ENCODE measurements at places on chromosomes 11 and 22.

DNA sequence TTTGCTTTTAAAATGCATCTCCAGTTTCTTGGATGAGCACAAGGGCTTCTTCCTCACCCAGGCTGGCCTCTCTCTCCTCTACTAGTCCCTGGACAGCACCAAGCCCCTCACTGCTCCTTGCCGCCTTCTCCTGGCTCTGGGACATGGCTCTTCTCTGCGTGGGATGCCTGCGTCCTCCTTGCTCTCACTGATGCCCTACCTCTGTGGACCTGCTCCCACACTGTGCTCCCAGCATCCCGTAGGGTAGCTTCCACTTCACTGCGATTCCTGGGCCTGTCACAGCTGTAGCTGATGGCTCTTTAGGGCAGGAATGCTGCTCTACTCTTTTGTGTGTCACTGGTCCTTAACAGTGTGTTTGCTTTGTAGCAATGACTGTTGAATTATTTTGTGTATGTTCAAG lies 136.3 kb downstream of the SNX19 start:
- DNase-seq = no peak

DNA sequence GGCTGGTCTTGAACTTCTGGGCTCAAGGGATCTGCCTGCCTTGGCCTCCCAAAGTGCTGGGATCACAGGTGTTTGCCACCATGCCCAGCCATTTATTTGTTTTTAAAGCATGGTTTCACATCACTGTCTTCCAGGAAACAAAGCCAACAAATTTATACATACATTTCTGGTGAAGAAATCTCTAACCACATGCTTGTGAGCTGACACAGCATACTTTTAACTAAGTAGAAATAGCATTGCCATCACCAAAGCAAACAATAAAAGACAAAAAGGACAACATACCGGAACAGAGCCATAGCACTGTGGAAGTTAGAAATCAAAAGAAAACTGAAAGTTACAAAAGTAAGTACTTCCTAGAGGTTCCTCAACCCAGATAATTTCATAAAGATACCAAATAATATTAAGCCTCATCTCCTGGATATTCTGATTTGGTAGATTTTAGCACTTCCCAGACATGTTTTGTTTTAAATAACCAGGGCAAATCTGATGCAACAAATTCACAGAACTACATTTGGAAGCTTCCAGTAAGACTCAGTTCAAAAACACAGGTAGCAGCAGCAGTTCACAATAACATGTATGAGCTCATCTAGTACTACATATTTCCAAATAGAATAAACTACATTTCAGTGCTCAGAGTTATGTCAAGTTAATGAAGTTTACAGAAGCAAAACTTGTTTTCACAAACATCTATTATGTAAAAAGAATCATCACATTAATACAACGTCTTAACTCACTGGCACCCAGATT lies 70.6 kb downstream of the RRAS2 start:
- DNase-seq = no peak

DNA sequence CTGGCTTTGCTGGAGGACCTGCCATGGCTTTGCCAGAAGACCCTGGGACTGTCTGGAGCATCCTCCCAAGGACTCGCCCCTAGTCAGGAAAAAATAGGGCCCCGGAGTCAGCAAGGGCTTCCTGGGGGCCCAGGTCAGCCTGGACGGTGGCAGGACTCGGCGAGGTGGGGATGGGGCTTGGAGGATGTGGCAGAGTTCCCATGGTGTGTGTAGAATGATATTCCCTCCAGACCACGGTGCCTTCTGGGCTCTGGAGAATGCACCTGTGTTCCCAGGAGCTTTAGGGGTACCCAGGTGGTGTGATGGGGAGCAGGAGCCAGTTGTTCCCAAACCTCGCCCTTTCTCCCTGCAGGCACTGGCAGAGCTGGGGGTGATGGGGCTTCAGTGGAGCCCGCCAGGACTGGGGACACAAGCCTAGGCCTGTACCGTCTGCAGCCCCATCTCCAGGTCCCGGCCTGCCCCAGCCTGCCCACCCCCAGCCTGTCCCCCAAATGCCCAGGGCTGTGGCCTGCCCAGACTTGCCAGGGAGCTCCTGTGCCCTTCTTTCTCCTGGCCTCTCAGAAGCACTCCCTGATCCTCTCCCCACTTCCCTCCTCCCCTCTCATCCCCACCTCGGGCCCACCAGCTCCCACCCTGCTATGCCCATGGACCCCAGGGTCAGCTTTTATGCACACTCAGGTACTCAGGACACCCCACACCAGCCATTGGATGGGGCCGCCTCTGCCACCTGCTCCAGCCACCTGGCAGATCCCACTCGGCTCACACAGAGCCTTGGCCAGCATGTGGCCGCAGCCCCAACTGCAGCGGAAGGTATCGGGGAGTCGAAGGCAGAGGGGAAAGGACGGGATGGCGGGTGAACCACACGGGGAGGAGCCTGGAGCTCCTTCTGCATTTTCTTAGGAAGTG lies 82.1 kb downstream of the CDKN1C start:
- DNase-seq = no peak

DNA sequence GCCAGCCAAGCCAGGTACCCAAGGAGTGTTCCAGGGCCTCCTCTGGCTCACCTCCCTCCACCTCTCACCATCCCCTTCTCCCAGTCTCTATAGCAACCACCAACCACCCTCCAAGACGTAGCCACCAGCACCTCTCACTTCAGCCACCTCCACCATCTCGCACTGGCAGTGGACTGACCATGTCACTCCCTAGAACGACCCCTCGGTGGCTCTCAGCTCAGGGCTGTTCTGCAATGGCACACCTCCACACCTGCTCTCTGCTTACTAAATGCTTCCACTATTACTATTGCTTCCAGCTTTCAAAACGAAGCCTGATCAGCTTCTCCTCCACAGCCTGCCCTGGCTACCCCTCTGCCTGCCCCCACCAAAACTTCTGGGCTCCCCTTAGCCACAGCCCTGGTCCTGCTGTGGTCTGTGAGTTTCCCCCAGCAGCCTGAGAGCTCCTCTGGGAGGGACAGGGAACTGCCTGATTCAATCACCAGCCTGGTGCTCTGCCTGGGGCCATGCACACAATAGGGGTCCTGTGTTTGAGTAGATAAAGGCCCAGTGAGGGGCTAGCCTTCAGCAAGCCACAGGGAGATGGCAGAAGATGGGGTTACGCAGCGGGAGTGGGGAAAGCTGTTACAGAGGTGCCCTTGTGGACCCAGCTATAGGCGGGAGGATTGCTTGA lies 17.5 kb upstream of the CBX7 start:
- DNase-seq = no peak

DNA sequence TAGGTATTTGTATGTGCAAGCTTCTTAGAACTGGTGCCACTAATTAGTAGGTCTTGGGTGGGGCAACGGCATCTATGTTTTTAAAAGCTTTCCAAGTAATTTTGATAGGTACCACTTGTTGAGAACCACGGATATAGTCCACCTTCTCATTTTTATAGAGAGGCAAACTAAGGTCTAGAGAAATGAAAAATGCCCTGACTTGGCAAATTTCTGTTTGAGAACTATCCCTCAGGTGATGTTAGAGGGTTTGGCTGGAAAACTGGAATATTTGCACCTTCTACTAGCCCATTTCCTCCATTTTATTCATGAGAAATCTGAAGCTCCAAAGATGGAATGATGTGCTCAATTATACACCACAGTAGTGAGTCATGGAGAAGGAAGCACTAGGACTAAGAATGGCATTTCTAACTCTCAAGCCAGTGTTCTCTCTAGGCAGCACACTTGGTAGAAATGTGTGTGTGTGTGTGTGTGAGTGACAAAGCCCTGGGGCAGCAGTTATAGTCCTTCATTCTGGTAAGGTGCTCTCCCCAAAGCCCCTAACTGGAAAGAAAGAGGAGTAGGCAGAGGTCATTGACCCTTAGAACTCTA lies 1.8 kb upstream of the TMEM86A start:
- DNase-seq = no peak

DNA sequence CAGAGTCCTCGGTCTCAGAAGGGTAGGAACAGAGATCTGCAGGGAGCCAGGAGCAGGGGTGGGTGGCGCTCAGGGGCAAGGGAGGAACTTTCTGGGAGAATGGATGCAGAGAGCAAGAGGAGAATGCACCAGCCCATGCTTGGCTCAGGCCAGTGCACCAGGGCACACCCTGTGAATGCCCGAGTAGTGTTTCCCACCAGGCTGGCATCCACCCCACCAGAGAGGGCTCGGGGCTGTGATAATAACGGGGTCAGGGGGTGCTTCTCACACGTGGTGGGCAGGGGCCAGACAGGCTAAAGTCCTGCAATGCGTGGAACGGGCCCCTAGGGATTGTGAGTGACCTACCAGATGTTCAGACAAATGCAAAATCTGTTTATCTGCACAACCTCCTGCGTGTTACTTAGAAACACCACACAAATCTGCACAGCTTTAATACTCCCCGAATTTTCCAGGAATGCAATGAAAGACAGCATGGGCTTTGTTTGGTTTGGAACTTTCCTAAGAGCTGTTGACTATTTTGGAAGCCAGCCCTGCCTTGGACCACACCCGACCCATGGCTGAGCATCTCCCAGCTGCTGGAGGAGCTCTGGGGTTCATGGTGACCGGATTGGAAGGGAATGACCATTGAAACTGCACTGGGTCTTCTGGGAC lies 368.3 kb downstream of the SHANK2 start:
- no peak for DNase-seq

GRCh38 chr11:29405305-29405704 lies 611.5 kb downstream of the KCNA4 start:
- no peak for DNase-seq

DNA sequence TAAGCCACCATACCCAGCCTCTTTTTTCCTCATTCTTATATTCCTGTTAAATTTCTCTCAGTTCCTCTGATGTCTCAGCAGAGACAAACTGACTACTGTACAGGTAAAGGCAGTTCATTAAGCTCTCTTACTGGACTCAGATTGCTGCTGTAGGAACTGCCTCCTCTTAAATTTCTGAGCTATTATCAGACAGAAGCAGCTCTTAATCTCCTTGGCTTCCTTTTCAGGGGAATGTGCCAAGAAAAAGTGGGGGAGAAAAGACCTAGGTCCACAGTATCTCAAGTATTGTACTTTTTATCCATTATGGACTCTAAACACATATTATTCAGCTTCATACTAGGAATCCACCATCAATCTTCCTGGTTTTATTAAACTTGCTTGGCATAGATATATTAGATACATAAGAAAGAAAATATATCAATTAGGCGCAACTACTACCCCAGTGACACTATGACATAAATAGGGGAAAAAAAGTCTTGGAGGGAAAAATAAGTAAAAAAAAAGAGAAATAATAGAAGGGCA lies 26.1 kb downstream of the MRTFA start:
- DNase-seq = no peak
